ENCODE measurements at places on chromosomes 3 and 15.

- DNase-seq, result no peak
Observed at GRCh38 chr3:109325109-109325508, 8.8 kb upstream of the DPPA2 start.

DNA sequence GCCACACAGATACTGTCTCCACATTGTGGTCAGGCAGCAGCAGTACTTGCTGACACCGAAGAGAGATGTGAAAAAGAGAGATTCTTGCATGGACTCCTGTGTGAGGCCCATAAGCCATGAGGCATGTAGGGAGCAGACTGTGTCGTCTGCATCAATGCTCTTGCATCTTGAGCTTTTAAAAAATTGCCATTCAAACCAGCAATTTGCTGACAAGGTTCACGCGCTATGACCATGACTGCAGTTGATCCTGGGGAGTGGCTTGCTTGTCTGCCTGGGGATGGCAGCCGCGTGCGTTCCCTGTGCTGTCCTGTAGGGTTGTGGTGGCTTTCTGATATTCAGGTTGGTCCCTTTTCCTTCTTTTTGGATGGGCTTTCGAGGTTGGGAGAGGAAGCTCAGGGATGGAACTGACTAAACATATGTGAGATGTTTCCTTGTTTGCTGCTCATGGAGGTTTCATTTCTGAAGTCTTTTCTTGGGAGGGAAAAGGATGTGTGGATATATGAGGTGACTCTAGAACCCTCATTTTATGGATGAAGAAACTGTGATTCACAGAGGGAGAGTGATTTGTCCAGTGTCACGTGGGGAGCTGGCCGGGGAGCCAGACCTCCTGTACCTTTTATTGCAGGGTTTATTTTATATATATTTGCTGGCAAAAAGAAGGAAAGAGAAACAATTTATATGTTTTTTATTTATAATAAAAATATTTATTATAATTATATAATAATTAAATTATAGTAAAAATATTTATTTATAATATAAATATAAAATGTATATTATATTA, 48.6 kb downstream of the LPP start:
- no peak for DNase-seq

- DNase-seq, result no peak
Observed at GRCh38 chr3:23760871-23761373, 44.8 kb upstream of the UBE2E1 start.

- DNase-seq, result no peak
Observed at GRCh38 chr3:59460068-59460467, 410.2 kb upstream of the CFAP20DC start.

DNA sequence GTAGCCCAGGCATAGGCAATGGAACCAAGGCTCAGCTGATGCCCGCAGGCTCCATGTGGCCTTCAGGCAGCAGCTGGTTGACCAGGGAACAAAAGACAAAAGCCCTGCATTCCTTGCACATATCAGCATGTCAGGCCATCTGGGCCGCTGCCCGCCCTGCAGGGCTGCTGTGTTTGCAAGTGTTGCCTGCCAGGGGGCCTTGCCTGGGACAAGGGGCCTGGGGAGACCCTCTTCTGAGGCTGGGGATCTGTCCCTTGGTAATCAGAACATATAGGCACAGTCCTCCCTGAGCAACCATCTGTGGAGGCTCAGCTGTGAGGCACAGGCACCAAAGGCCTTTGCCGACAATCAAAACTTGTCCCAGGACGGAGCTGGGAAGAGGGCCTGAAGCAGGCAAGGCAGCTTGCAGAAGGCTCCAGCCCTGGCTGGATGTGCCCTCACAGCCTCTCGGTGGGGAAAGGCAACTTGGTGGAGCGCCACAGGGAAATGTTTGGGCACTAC, 138.2 kb downstream of the TPRA1 start:
- peak; percentile 69 for DNase-seq

DNA sequence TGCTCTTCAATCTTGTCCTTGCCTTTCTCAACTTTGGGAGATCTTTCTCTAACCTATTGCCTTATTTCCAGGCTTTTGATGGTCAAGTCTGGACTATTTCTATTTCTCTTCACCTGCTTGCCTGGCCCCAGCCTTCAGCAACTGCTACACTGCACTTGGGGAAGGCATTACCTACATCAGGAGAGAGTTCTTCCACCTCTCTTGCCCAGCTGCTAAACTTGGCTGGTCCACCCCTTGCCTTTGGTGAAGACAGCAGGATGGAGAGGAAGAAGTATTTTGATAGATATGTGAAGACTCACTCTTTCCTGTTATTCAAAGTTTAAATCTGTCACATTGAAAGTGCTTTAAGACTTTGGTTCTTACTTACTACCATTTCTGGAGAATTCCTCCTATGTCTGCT, 574.8 kb downstream of the ZPLD1 start:
- DNase-seq, result no peak

- no peak for DNase-seq
Observed at GRCh38 chr15:73617301-73617831, 15.8 kb downstream of the NPTN start.

DNA sequence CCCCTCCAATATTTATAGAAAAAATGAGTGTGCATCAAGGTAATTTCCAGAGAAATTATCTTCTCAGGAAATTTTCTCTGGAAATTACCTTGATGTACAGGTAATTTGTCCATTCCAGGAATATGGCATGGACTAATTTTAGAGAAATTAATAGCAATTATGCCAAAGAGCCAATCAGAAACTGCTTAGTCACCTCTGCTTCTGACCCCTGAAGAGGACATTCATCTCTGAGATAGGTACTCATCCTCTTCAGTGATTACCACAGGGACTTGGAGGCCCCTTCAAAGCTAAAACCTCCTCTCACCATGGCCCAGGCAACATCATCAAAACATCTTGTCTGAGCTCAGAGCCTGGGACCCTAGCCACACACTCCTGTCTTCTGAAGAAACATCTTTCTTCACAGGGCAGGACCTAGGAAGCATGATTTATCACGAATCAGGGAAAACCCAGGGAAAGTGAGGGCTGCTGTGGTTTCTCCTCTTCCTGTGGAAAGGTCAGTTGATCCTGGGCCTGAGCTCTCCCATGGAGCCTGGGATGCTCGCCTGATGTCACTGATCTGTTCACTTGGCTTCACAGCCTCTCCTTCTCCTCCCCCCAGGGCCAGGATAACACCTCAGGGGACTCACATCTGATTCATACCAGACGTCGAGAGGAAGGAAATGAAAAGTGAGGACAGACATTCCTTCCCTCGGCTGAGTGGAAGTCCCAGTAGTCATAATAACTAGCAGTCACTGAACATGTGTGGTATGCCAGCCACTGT, 210.5 kb downstream of the DTWD1 start:
- no peak for DNase-seq

DNA sequence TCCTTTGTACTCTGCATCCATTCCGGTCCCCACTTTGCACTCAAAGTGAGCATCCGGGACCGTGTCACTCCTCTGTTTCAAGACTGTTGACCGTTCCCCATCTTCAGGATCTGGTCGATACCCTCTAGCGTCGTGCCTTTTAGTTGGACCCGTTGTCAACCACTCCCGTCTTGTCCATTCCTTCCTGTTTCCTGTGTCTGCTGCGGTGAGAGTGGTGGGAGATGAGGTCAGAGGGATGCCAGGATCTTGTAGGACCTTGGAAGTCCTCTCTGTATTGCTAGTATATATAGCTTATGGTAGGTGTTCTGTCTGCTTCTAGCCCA, 624 bp downstream of the BRK1 start:
- DNase-seq, result no peak

DNA sequence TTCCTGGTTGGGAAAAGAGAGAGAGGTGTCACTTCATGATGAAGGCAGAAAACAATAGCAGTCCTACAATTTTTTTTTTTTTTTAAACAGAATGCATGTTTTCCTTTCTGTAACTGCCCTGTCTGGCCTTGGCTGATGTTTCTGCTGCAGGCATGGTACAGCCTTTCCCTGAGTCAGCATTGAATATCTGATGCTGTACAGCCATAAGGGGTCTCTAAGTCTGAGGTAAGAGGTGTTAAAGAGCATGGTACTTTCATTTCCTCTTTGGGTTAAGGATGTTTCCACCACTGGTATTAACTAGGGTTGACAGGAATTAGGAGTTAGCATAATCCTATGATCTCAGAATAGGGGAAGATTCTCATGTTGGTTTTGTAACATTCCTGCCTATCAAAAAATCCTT, 147.4 kb downstream of the CHST2 start:
- DNase-seq, result no peak

GRCh38 chr3:106491796-106492195, 623.0 kb upstream of the CBLB start:
- DNase-seq, result no peak

- DNase-seq, result no peak
Observed at GRCh38 chr3:150414959-150415358, 6.9 kb downstream of the TSC22D2 start.

- no peak for DNase-seq
Observed at GRCh38 chr3:135460273-135460672, 505.3 kb upstream of the PPP2R3A start.

DNA sequence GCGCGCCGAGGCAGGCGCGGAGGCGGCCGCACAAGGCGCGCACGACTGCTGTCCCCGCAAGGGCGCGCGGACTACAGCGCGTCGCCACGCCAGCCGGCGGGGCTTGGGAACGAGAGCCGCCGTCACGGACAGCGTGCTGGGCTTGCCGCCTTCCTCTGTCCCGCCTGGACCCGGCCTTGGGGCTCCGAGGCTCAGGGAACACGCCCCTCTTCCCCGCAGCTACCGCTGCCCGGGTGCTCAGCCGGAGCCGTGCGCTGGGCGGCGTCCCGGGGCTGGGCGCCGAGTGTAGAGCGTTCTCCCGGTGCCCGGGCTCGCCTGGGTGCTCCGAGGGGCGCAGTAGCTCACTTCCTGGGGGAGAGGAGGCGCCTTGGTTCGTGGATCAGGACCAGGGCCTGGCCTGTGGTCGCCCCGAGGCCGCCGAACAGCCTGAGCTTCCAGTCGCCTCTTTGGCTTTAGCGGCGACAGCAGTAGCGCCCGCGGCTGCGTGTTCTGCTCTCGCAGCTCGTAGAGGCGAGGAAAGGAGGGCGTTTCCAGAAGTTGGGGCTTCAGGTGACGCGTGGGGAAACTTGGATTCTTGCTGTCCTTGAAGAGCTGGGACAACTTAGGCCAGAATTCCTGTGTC, 226.7 kb upstream of the C2CD4B start:
- peak; percentile 74 for DNase-seq

- DNase-seq, result no peak
Observed at GRCh38 chr3:18575573-18575972, 150.4 kb upstream of the SATB1 start.

GRCh38 chr3:38585791-38586420, 63.6 kb downstream of the SCN5A start:
- DNase-seq, result peak; percentile 16

DNA sequence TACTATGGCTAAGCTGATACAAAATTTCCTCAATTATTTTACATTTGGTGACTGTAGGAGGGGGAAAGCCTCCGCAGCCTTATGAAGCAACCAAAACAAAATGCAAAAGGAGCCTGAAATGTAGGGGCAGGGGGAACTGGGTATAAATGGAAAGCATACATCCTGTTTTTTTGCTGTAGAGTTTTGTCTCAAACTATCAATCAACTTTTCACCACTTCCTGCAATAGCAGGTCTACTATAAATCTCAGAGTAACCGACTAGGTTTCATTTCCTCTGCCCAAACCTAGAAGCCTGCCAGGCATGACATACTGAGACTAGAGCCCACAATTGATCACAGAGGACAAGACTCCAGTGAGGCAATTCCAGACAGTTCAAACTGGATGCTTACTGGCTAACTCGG, 91.3 kb downstream of the SHQ1 start:
- no peak for DNase-seq

- DNase-seq, result no peak
Observed at GRCh38 chr3:14213066-14213774, 34.6 kb downstream of the LSM3 start.

DNA sequence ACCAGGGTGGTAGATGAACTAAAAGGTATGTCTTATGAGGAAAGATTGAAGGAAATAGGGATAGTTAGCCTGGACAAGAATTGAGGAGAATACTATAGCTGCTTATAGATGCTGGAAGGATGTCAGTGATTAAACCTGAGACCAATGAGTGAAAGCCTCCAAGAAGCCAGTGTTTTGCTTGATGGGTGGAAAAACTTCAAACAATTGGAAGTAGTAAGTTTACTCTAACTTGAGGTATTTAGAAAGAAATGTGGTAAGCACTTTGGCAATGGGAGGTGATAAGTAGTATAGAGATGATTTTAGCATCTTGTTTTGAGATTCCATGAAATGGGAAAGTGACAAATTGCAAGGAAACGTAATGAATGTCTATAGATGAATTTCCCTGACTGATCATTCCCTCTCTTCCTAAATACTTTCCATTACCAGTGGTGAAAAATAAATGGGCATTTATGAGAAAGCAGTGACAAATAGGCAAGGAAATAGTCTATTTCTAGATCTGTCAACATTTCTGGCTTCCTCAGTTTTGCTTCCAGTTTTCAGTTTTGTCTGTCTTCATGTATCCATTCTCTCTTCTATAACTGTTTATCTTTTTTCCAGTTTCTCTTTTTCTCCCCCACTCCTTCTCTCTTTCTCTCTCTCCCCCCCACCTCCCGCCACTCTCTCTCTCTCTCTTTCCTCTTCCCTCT, 19.2 kb downstream of the SLC15A2 start:
- DNase-seq, result no peak

DNA sequence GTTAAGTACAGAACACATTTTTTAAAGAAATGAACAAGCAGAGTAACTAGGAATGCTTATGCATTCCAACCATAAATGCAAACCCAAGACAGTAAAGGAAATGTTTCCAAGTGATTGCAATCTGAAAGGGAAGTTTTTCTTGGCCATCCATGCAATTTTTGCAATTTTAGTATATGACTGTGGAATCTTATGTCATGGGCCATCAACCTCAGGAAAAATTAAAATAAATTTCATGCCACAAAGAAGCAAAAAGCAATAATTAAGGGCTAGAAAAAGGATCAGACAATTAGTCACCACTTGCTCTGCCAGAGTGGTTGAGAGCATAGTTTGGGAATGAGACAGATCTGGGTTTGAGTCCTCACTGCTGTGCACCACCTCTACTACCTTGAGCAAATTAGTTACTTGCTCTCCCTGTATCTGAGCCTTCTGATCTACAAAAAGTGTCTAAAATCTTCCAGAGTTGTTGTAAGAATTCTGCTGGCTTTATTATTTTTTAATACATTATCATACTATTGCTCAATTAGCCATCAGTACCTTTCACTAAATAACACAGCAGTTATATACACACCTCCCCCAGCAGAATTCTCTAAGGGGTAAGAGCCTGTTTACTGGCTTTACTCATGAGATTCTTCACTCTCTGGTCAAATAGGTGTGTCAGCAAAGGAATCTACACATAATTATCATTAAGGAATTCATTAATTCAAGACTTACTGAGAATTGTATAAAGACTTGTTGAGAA, 49.7 kb upstream of the FBN1 start:
- no peak for DNase-seq

- no peak for DNase-seq
Observed at GRCh38 chr3:70558956-70559355, 246.5 kb upstream of the MDFIC2 start.

- no peak for DNase-seq
Observed at GRCh38 chr3:133441867-133442270, 42.0 kb downstream of the BFSP2 start.

Data from ecto neural progenitor cell (in vitro differentiated cells).